ENCODE measurements at places on chromosomes 1 and 21.

- no peak for DNase-seq
Observed at GRCh38 chr1:70820995-70821394, 226.6 kb downstream of the PTGER3 start.

DNA sequence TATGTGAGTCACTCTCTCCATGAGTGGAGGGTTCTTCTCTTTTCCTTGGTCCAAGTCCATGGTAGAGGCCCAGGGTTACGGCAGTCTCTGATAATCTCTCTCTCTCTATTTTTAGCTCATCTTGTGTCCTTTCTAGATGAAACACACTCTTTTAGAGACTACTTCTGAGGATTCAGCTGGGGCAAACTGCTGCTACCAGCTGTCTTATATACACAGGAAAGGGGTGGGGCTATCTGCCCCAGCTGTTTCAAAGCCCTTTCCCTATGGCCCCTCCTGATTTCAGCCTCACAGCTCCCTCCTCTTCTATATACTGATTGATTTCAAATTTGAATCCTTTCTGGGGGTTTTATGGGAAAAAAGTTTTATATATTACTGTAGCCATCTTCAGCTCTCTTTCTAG, 324.8 kb downstream of the RWDD3 start:
- DNase-seq, result no peak

GRCh38 chr1:205257735-205258134, 30.0 kb downstream of the TMCC2 start:
- no peak for DNase-seq

DNA sequence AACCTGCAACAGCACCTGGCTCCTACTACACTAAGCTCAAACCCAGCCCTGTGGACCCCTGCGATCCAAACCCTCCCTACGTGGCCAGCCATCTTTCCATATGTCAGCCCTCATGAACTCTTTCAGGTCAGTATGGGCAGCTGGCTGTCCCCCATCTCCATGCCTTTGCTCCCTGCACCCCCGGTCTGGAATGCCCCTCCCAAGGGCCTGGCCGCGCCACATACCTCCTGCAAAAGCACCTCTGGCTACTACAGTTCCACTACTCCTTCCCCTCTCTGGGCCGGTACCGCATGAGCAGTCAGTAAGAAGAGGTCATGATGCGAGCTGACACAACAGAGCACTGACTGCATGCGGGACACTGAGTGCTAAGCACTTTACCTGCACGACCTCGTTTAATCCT, 10.0 kb upstream of the TAGLN2 start:
- DNase-seq, result no peak

DNA sequence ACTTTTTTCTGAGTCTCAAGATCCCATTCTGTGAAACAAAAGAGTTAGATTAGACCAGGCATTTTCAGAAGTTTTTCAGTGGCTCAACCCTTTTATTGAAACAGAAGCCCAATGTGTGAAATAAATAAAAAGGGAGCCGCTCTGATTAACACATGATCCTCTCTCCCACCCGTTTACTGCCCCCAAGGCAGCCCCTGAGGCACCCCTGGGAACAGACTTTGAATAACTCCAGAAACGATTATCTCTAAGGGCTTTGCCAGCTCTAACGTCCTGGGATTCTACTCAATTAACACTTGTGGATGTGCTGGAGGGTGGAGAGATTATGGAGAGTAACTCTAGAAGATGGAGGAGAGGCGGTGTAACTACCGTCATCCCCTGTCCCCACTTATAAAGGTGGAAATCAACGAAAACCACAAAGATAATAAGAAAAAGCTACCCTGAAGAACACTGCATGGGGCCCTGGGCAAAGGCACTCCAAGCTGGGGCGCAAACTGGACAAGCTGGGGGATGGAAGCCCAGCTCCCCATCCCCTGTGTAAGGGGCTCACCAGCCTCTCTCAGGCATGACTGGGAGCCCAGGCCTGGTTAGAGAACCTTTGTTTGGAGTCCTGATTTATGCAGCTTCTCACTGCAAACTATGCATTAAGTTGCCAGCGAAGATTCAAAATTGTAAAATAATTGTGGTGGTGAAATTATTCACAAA, 39.0 kb upstream of the GRIK3 start:
- no peak for DNase-seq

- DNase-seq, result no peak
Observed at GRCh38 chr1:67619080-67619479, 65.9 kb upstream of the GADD45A start.

GRCh38 chr21:46559291-46559983, 45.4 kb downstream of the S100B start:
- no peak for DNase-seq

DNA sequence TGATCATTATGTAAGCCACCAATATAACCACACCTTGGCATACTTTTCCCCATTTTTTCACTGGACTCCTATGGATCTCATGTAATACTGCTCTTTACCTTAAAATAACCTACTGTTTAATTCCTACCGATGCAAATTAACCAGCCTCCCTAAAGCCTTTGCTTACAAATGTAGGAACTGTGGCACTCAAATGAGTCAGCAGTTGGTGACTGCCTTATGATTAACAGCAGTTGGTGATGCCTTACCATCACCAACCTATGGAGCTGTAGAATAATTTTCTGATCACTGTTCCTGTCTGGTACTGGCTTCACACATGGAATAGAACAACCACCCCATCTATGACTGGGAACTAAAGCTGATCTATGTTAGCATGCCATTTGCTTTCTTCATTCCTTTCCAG, 7.8 kb upstream of the NUDT17 start:
- no peak for DNase-seq

- DNase-seq, result no peak
Observed at GRCh38 chr1:30724175-30724574, 790 bp upstream of the MATN1 start.

- DNase-seq, result no peak
Observed at GRCh38 chr1:174160109-174160473, 771 bp downstream of the RABGAP1L start.
